Effector CD4-positive, alpha-beta T cell (primary cell): ENCODE measurements at places on chromosomes 3 and 15.

DNA sequence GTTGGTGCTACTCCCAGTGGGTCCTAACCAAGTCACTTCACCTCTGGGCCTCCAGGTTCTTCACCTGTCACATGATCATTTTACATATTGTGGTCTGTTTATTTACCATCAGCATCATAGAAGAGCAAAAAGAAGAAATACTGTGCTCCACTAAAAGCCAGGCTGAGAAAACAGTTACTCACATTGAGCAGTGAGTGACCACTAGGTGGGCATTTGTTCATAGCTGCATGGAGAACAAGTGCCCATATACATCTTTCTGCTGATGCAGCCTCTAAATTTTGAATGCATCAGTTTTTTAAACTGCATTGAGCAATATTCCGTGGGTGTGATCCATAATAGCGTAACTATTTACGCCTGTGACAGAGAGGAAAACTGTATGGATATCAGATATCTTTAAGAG, 76.2 kb downstream of the DCUN1D1 start:
- no peak for DNase-seq

GRCh38 chr15:92545996-92546395, 109.6 kb downstream of the FAM174B start:
- no peak for DNase-seq

GRCh38 chr3:158434412-158435038, 136.5 kb upstream of the MLF1 start:
- no peak for DNase-seq

DNA sequence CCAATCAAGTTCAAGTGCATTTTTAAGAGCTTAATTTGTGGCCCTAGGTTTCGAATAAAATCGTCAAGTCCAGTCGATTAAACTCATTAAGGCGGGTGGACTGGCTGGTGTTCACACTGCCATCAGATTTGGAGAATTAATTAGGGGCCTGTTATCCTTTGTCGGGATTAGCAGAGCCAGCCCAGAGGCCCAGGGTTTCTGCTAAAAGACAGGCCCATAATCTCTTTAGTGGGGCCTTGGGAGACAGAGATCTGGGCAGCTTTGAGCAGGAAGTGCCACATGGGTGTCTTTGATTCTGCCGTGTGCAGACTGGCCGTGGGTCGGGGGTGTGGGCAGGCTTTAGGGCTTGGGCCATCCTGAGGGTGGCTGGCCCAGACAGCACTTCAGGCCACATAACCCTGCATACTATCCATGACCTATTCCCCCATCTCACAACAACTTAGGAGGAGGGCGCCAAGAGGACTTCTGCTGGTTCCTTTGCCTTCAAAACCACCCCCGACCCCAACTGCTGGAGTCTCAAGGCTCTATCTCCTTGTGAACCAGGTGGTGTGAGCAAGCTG, 94.7 kb downstream of the PLXNA1 start:
- no peak for DNase-seq

DNA sequence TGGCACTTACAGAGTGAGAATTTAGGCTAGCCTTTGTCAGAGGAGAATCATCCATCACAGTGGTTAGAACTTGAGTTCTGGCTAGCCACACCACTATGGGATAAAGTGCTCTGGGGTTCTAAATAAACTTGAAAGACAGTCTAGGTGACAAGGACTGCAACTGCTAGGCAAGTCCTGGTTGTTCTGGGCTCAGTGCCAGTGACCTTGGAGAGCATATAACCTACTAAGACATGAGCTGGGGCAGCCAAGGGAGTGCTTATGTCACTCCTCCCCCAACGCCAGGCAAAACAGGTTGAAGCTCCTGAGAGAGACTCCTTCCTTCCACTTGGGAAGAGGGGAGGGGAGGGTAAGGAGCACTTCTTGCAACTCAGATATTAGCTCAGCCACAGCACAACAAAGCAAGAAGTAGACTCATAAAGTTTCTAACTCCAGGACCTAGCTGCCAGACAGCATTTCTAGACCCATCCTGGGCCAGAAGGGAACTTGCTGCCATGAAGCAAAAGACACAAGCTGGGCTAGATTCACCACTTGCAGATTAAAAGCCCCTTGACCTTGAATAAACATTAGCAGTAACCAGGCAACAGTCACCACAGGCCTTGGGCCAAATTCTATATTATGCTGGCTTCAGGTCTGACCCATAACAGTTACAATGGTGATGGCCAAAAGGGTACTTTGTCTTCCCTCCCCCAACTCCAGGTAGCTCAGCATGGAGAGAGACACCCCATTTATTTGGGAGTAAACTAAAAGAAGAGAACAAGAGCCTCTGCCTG, 963.7 kb downstream of the PLOD2 start:
- DNase-seq: no peak

- DNase-seq: no peak
Measured at GRCh38 chr15:90716317-90716975, 700 bp upstream of the BLM start.

- no peak for DNase-seq
Measured at GRCh38 chr3:50123394-50124051, 31.6 kb upstream of the SEMA3F start.

GRCh38 chr3:12574661-12575060, 17.8 kb downstream of the MKRN2 start:
- no peak for DNase-seq

GRCh38 chr3:98824256-98824655, 61.1 kb downstream of the ST3GAL6 start:
- DNase-seq: no peak

DNA sequence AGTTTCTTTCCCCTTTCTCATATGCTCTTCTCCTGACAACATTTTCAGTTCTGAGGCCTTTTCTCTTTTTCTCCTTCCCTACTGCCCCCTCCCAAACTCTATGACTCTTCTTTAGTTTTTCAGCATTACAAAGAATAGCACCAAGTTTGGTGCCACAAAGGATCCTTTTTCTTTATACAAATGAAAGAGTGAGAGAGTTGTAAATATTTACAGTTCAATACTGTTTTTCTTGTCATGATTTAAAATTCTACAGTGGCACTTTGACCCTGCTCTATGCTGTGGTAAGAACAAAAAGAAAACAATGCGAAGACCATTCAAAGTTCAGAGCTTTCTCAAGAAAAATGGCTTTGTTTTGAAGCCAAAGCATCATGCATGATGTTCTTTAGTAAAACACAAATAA, 667.9 kb upstream of the SGO1 start:
- no peak for DNase-seq

- DNase-seq: no peak
Measured at GRCh38 chr3:39917065-39917773, 107.8 kb downstream of the MYRIP start.

DNA sequence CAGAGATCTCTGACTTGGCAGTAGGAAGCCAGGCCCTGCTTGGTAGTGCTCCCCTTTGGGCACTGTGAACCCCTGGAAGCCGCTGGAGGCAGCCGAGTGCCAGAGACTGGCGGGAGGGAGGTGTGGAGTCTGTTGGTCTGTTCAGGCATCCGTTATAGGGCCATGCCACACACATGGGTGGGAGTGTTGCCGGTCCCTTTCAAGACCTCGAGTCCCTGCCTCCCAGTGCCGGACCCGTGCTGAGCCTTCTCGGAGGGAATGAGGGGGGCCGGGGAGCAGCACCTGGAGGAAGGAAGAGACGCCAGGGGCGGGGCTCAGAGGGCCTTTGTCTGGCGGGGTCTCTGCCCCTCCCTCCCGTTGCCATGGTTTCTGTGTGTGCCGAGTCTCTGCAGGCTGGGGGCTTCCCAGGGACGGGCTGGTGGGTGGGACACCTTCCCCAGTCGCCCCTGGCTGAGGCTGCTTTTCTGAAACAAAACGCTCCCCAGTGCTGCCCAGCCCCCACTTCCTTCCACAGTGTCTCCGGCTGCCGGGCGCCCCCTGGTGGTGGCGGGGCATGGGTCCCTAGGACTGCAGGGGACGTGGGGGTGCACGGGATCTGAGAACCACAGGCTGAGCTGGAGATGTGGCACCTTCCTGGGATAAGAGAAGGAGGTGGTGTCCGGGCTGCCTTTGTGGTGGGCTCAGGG, 10.0 kb downstream of the GNAI2 start:
- DNase-seq: peak; percentile 98

DNA sequence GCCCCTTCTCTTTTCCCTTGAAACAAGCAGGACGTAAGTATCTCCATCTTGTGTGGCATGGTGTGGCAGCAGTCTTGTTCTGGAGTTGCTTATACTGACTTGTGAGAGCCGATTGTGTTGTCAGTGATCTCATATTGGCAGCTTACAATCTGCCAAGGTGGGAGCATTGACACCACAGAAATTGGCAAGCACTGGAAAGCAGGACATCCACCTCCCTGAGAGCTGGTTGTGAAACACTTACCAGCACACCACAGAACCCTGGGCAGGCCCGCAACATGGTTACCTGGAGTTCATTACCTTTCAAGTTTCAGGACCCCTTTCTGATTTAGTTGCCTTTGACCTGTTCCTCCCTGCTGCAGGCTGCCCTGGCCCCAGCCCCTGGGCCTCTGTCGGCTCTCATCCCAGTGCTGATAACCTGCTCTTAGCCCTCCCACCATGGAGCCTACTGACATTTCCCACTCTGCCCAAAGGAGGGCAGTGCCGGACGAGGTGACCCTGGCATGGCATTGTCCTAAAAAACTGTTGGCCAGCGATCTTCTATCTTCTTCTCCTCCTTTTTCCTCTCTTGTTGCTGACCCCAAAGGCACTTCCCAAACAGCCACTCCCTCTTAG, 10.6 kb upstream of the ATP2B2 start:
- no peak for DNase-seq

- DNase-seq: no peak
Measured at GRCh38 chr15:78752492-78753358, 58.5 kb downstream of the ADAMTS7 start.

DNA sequence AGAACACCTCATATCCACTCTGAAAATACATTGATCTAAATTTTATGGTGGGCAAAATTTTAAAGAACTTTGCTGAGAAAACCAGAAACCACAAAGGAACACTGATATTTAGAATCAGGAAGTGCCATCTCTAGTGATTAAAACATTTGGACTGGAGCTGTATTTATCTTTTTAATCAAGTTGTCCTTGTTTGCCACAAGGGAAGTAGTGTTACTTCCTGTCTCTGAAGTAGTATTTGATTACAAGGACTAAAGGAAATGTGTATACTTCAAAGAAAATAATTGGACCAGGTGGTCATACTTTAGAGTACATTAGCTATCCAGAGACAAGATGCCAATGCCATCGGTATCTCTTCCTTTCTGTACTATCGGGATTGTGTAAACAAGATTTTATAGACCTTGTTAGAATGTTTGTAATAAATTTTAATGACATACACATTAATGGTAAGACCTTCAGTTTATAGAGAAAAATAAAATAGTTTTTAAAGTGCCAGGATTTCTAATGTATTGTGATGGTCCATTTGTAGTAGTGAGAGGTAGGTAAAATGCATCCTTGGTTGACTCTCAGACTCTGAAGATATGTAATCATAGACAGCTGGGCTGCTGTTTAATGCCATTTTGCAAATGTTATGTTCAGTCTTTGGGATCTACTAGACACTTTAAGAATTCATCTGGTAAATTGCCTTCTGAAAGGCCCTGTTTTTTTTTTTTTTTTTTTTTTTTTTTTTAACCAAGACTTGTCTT, 131.9 kb downstream of the B3GALNT1 start:
- no peak for DNase-seq

- DNase-seq: no peak
Measured at GRCh38 chr3:3015185-3016089, 94.7 kb downstream of the IL5RA start.

DNA sequence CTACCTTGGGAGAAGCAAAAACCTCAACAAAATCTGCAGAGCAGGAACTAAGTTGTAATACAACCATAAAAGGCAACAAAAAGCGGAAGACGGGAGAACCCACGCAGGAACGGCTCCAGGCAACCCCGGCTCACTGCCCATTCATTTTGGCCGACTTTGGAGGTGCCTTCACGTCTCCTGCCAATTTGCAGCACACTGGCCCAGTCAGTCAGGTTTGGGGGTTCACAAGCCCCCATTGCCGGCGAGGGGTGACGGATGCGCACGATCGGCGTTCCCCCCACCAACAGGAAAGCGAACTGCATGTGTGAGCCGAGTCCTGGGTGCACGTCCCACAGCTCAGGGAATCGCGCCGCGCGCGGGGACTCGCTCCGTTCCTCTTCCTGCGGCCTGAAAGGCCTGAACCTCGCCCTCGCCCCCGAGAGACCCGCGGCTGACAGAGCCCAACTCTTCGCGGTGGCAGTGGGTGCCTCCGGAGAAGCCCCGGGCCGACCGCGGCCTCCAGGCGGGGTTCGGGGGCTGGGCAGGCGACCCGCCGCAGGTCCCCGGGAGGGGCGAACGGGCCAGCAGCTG, 463 bp downstream of the TERC start:
- DNase-seq: peak; percentile 45

GRCh38 chr15:53979051-53979788, 979 bp downstream of the UNC13C start:
- DNase-seq: no peak

GRCh38 chr15:89326316-89326715, 8.3 kb downstream of the POLG start:
- DNase-seq: no peak
